ENCODE measurements at places on chromosomes 11 and 22.

DNA sequence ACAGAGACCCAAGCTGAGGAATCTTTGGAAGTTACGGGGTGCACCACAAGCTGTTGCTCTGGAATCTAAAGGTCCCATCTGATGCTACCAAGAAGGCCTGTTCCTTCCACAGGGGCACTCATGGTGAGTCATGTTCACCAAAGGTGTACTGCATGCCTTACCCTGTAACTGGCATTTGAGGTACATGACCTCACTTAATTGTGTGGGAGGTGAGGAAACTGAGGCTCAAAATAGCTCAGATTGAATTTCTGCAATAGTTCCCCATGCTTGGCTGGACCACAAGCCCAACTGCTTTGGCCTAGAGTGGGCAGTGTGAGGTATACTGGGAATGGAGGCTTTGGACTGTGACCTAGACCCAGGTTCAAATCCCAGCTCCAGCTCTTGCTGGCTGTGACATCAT is 8.2 kb downstream of the MTFP1 start:
- DNase-seq = peak; percentile 27

GRCh38 chr11:116773203-116774097 is 663 bp upstream of the BUD13 start:
- peak; percentile 26 for DNase-seq

DNA sequence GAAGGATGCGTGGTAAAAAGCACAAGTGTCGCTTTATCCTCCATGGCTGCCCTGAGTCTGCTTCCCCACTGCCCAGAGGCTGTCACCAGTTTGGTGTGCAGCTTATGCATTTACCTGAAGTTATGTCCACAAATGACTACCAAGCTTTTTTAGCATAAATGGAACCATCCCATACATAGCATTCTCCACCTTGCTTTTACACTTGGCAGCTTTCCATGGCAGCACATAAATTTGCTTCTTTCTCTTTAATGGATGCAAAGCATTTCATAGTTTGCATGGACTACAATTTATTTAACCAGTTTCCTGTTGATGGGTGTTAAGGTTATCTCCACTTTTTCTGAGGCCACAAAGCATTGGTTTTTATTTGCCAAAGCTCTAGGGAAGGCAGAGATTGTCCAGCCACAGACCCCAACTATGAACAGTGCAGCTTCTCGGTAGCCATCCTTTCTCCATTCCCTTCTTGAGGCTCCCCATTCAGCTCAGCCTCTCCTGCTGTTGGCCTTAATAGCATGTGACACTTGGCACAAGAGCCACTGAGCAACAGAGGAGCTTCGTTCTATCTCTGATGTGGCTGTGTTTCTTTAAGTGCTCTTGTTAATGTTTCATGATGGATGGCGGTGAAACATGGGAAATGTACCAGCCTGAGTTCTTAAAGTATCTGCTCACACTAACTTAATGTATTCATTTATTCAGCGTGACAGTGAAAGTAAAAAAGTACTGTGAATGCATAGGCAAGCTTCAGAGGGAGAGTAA is 59.8 kb upstream of the NAV2 start:
- DNase-seq = peak; percentile 43

- DNase-seq = peak; percentile 59
Observed at GRCh38 chr11:79371152-79371551, 69.7 kb downstream of the TENM4 start.

GRCh38 chr11:33160136-33160535 is 1.1 kb downstream of the CSTF3 start:
- peak; percentile 50 for DNase-seq

GRCh38 chr11:1300569-1301187 is 8.8 kb downstream of the TOLLIP start:
- DNase-seq = peak; percentile 44

DNA sequence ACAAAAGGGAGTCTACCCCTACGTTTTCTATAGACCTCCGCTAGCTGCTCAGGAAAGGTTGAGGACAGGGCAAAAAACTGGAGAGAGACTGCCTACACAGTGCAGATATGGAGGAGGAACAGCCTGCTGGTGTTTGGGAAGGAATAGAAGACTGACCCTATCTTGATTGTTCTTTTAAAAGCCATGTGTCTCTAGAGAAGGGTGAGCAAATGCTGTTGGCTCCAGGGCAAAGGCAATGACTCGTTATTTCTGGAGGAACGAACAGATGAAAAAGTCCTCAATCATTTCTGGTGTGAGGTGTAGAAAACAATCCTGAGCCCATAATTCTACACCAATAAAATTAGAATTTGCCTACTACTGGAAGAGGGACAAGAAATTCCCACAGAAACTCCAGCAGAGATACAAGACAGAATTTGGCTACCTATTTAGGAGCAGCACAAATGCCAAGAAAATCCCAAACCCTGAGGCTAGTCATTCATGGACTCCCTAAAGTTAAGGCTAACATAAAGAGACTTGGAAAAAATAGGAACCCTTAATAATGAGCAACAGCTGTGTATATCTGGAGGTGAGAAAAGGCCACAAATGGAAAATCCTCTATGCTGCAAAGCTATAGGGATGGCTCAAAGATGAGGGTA is 1206.3 kb upstream of the CNTN5 start:
- DNase-seq = no peak

GRCh38 chr22:21942407-21943343 is 10.0 kb downstream of the PPM1F start:
- DNase-seq = peak; percentile 81

GRCh38 chr11:108025387-108026080 is 16.8 kb downstream of the CUL5 start:
- no peak for DNase-seq

DNA sequence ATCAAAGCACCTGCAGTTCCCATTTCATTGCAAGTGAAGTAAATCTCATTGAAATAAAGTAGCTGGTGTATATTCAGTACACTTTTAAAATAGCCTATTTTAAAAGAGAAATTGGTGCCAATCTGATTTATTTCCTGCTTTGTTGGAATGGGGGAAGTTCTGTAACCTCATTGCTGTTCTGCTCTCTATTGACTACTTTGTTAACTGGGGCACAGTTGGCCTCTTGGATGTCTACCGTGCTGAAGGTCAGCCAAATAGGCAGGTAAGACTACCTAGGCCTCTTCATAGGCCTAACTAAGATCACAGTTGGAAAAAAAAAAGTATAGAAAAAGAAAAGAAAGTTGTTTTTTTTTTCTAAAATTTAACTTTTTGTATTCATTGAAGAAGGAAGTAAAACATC is 9.2 kb downstream of the CTNND1 start:
- DNase-seq = no peak

DNA sequence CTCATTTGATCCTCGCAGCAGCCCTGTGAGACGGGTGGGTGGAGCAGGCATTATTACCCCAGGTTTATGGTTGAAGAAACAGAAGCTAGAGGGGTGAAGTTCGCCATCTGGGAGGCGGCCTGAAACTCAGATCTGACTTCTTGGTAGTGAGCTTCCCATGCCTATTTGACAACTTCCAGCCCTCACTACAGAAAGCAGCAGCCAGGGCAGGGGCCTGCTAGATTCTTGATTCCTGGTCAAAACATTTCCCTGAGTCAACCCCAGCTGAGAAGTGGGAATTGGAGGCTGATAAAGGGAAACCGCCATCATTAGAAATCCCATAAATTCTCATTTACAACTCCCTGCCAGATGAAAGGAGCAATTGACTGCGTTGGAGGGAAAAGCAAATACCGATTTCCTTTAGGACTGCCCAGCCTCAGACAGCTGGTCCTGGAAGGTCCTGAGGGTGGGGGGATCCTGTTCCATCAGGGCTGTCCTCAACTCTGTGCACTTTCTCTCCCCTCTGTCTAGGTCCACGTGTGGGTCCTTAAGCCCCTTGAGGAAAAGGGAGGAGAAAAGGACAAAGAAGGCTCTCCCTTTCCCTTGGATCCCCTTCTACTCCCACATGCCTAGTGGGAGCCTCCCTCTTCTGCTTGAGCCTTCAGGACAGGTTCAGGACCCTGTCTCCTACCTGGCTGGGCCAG is 10.2 kb upstream of the NECTIN1 start:
- no peak for DNase-seq

- DNase-seq = no peak
Observed at GRCh38 chr11:44016546-44017442, 31.0 kb upstream of the ACCSL start.

DNA sequence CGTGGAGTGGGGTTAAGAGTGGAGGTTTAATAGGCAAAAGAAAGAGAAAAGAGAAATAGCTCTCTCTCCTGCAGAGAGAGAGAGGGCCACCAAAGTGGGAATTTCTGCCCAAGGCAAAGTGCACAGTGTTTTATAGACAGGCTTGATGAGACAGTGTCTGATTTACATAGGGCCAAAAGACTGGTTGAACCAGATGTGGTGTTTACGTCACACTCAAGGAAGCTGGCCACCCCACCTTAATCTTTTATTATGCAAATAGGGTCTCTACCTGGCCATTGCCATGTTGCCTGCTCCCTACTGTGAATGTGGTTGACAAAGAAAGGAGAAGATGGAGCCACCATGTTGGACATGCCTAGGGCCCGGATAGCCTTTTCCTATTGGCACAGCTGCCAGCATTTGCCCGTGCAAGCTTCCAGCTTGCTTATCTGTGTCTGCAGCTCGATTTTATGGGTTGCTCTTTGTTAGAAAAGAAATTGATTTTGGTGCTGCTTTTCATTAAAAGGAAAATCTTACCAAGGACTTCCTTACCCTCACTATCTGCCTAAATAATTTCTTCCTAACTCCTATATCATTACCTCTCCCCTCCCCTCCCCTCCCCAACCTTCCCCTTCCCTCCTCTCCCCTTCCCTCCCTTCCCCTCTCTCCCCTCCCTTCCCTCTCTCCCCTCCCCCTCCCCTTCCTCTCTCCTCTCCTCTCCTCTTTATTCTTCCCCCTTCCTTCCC is 436.0 kb downstream of the NELL1 start:
- no peak for DNase-seq

DNA sequence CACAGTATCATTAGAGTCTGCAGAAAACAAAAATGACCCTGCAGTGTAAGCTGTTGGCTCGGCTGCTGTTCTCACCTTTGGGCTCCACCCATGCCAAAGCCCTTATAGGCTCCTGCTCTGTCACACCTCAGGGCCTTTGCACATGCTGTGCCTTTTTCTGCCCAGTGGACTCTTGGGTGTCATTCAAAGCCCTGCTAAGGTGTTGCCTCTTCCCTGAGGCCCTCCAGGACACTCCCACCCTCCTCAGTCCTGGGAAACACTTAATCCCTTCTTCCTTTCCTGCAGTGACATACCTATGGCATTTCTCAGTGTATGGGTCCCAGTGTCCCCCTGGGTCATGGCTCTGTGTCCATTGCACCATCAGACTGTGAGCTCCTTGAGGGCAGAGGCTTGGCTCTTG is 29.1 kb upstream of the CACNG2 start:
- DNase-seq = no peak

DNA sequence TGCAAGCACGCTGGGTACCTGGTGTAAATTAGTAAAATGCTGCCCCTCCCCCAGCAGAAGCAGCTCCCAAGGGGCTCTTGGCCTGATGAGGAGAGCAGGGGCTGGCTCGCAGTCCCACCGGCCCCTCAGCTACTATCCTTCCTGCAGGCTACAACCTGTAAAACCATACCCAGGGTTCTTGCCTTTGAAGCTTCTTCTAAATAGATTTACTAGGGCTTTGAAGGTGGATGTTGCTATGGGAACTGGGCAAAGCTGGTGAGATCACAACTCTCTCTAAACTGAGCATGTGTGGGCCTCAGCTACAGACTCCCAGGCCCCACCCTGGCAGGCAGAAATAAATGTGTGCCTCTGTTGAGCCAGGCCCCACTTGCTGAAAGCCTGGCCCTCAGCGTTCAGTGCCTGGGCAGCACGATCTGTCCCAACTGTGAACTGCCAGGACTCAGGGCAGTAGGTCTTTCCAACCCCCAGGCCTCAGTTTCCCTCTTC is 18.5 kb downstream of the CD5 start:
- no peak for DNase-seq

DNA sequence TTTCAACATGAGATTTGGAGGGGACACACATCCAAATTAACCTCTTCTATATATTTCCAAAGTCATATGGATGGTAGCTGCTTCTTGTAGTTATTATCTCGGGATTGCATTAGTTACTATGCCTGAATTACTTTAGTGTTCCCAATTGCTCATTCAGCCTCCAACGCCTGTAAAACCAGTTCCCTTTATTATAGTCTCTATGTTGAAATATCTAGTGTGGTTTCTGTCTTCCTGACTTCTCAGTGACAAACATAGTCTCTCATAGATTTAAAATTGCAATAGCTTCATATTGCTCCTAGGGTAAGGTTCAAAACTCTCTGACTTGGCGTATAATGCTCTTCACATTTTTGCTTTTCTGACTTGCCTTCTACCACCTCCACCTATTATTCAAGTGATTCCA is 366.4 kb downstream of the CASP12 start:
- DNase-seq = no peak

- no peak for DNase-seq
Observed at GRCh38 chr22:20964799-20965103, 2.3 kb upstream of the AIFM3 start.

Data from kidney tubule cell (primary cell).